ENCODE measurements at places on chromosomes 5 and 9. TPM values are rescaled to one million over a fixed set of nuclear protein-coding genes. Genes with fewer than 3 reads are reported as not detected.

Gene DAP
- polyA plus RNA-seq = 105 TPM

Gene ZNF79
- polyA plus RNA-seq = 8.7 TPM

Gene GPR151
- polyA plus RNA-seq = not detected

Gene AIF1L
- polyA plus RNA-seq = not detected

Gene LMAN2
- 171 TPM for polyA plus RNA-seq

Gene SLC36A3
- polyA plus RNA-seq = not detected

Gene OTP
- polyA plus RNA-seq = not detected

Gene F12
- polyA plus RNA-seq = 0.78 TPM

Gene CDK5RAP2
- 38.9 TPM for polyA plus RNA-seq

Gene SAPCD2
- 0.38 TPM for polyA plus RNA-seq

Gene CCDC69
- polyA plus RNA-seq = 75.5 TPM

Gene PDE4D
- polyA plus RNA-seq = 18.8 TPM

Gene RHOBTB3
- 1.9 TPM for polyA plus RNA-seq

Gene IL4
- not detected for polyA plus RNA-seq

Gene CDK9
- 65.3 TPM for polyA plus RNA-seq

Gene IFNK
- polyA plus RNA-seq = not detected

Gene RUSC2
- not detected for polyA plus RNA-seq

Gene OCLN
- polyA plus RNA-seq = 0.09 TPM

Gene SLC6A18
- polyA plus RNA-seq = not detected

Gene HTR4
- not detected for polyA plus RNA-seq

Gene PLAC8L1
- polyA plus RNA-seq = not detected

Gene NMUR2
- polyA plus RNA-seq = not detected

Gene FAT2
- polyA plus RNA-seq = not detected

Gene SPATA31C1
- polyA plus RNA-seq = not detected

Gene OR1Q1
- not detected for polyA plus RNA-seq

Gene TSSK1B
- not detected for polyA plus RNA-seq

Gene FAM78A
- polyA plus RNA-seq = 18.3 TPM

Gene TSPAN17
- polyA plus RNA-seq = 19.5 TPM

Gene PRLR
- not detected for polyA plus RNA-seq

Gene IRGM
- not detected for polyA plus RNA-seq

Gene ZNF462
- not detected for polyA plus RNA-seq

Gene CARTPT
- polyA plus RNA-seq = not detected

Gene GDF9
- polyA plus RNA-seq = not detected

Gene LRRC26
- polyA plus RNA-seq = not detected

Gene WNT8A
- polyA plus RNA-seq = not detected

Gene FBXL7
- not detected for polyA plus RNA-seq

Gene FGD3
- polyA plus RNA-seq = 86.1 TPM

Gene ABCA1
- polyA plus RNA-seq = 1.3 TPM

Gene SPINK4
- not detected for polyA plus RNA-seq

Gene ACSL6
- polyA plus RNA-seq = 0.11 TPM

Gene TMEM252
- not detected for polyA plus RNA-seq

Gene IFNA14
- polyA plus RNA-seq = not detected

Gene AHRR
- polyA plus RNA-seq = 0.05 TPM

Gene TEX48
- not detected for polyA plus RNA-seq

Gene IRX2
- polyA plus RNA-seq = not detected

Gene INSYN2B
- polyA plus RNA-seq = not detected

Gene WDR70
- 21.6 TPM for polyA plus RNA-seq

Gene NR3C1
- 78.4 TPM for polyA plus RNA-seq

Gene CDH18
- not detected for polyA plus RNA-seq

Gene SLC6A7
- not detected for polyA plus RNA-seq

Gene C6
- polyA plus RNA-seq = not detected

Gene FOXD4L6
- not detected for polyA plus RNA-seq

All from IgD-negative memory B cell (primary cell).